Forelimb muscle (tissue), 1 donor: ENCODE measurements at places on chromosomes 1 and 21. TPM values are rescaled to one million over a fixed set of nuclear protein-coding genes. Genes with fewer than 3 reads are reported as not detected.

DNA sequence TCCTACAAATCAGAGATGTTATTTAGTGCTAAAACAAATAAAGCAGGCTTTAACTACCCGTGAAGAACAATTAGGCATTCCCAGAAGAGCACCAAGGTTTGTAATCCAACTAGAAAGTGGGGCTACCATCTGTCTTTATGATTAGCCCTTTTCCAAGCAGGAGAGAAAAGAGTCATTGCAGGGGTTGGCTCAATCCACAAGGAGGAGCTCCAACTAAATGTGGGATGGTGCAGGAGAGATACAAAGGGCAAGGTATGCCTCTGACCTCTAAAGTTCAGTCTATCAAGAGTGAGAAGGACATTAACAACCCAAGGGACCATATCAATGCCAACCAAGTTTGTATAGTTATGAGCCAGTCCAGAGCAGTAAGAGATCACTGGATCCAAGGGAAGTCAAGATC is 382.7 kb upstream of the DUSP10 start:
- DNase-seq: no peak

DNA sequence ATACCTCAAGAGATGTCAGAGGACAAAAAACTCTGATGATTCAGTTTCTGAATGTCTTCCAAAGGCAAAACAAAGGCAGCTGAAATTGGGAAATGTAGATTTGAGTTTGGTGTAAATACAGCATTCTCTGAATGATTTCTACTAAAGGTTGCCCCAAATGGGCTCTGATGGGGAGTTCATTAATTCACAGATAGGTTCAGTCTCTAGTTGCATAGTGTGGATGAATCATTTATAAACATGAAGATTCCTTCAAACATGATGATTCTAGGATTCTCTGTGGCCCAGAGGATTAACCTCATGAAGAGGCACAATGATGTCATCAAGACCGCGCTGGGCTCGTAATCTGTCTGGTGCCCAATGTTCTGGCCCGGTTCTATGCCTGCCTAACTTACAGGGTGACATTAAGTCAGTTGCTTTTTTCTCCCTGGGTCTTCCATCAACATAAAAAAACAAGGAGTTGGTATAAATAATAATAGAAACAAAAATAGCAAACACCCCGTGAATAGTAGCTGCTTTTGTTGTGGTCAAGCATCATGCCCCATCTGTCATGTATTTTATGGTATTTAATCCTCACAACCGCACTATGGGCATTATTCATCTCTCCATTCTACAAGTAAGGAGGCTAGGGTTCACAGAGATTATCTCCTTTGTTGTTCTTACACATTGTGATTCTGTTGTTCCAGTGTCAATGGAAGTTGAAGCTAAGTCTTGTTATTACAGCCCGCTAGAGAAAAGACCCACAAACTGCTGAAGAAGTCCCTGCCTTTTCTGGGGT is 509.6 kb upstream of the USP24 start:
- DNase-seq: no peak

DNA sequence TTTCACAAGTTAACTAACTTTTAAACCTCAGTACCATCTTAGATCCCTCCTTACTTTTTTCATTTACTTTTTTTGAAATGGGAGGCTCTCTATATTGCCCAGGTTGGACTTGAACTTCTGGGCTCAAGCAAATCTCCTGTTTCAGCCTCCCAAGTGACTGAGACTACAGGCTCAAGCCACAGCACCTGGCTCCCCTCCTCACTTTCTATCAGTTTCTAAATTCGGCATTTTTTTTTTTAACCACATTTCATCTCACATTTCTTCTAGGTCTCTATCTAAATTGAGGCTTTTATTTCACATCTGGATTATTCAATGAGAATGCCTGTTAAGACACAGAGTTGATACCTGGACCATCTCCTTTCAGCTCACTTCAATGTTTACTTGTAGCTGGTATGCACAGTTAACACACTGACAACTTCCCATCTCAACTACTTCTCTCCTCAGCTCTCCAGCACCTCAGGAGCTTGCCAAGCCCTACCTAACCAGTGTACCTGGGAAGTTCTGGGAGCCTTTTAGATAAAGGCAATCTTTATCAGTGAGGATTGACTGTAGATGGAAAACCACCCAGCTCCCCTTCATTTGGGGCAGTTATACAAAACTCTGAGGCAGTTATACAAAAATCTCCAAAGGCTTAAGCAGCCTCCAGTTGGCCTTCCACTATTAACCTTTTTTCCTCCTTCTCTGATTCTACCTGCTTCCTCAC is 3.4 kb downstream of the USP33 start:
- DNase-seq: no peak

GRCh38 chr1:192080684-192081083 is 77.6 kb upstream of the RGS18 start:
- DNase-seq: no peak

Gene CTH
- 1.9 TPM for polyA plus RNA-seq
